AML-193 (cell line): ENCODE measurements at places on chromosomes 4 and X.

- DNase-seq = peak; percentile 41
Measured at GRCh38 chr4:139655116-139655515, 10.5 kb upstream of the MGST2 start.

- DNase-seq = no peak
Measured at GRCh38 chrX:16828124-16828908, 41.8 kb downstream of the RBBP7 start.

DNA sequence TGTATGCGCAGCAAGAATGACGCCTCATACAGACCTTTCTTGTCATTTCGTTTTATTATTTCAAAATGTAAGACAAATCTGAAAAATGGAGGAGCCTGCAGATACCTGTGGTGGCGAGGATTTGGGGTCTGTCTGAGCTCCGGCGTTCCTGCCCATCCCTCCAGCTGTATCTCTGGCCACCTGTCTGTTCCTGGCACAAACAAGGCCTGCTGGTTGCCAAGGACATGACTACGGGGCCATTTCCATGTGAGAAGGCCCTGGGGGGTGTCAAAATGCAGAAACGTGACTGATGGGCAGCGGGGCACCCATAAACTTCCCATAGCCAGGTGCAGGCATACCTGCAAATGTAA lies 591 bp upstream of the TSPAN7 start:
- no peak for DNase-seq

- peak; percentile 90 for DNase-seq
Measured at GRCh38 chr4:83074086-83074704, 39.2 kb downstream of the COPS4 start.

DNA sequence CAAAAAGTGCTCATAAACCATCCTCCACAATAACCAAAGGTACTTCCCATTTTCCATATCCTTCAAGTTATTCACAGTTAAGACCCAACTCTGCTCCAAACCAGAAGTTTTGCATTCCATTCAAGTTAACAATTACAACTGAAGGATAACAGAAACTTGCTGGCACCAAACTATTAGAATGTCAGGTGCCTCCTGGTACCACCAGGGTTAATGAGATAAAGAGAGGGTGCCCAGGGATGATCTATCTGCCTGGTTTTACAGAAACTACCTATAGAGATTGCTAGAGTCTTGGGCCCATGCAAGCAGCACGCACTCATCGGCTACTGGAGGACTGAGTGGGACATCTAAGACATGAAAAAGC lies 114.6 kb downstream of the RBM47 start:
- no peak for DNase-seq

GRCh38 chrX:141469469-141469868 lies 115.1 kb downstream of the SPANXA1 start:
- no peak for DNase-seq

- no peak for DNase-seq
Measured at GRCh38 chrX:45295259-45295986, 94.7 kb upstream of the DIPK2B start.

DNA sequence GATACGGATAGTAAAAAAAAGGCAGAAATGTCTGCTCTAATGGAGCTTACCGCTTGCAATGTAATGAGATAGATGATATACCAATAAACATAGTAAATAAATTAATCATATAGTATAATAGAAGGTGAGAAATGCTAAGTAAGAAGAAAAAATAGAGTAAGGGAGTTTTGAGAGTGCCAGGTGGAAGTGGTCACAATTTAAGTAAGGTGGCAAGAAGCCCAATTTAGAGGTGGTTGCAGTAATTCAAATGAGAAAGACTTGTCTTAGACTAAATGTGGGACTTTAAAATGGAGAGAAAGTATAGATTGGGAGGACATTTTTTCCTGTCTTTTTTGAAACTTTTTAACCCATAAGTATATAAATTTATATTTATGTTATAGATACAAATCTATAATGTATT lies 26.0 kb downstream of the TBC1D19 start:
- no peak for DNase-seq

- DNase-seq = no peak
Measured at GRCh38 chr4:69577245-69577644, 62.2 kb downstream of the UGT2A2 start.

DNA sequence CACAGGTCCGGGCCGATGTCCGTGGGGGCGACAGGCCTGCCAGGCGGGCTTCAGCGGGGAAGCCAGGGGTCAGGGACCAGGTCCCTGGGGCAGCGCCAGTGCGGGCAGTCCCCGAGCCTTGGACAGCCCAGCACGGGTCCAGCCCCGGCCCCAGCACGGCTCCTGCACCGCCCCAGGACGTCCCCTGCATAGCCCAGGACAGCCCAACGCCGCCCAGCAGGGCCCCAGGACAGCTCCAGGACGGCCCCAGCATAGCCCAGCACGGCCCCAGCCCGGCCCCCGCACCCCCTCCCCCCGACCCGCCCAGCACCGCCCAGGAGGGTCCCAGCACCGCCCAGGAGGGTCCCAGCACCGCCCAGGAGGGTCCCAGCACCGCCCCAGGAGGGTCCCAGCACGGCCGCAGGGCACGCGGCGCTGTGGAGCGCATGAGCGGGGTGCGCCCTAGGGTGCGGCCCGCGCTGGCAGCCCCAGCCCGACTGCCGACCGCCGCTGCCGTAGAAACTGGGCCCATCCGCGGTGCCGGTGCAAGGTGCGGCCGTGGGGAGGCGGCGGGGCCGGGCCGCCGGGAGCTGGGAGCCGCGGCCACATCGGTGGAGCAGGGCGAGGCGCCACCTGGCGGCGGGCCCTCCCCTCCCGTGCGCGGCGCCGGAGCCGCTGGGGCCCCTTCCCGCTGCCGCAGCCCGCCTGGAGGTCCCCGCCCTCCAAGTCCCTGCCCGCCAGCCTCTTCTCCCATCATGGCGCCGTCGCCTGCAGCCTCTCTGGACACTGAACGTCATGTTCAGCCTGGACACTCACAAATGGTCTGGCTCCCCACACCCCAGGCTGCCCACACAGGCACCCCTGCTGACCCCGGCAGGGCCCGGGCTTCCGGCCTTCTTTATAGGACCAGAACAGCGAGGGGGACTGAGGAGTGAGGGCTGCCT lies 106.8 kb upstream of the NKX1-1 start:
- no peak for DNase-seq

DNA sequence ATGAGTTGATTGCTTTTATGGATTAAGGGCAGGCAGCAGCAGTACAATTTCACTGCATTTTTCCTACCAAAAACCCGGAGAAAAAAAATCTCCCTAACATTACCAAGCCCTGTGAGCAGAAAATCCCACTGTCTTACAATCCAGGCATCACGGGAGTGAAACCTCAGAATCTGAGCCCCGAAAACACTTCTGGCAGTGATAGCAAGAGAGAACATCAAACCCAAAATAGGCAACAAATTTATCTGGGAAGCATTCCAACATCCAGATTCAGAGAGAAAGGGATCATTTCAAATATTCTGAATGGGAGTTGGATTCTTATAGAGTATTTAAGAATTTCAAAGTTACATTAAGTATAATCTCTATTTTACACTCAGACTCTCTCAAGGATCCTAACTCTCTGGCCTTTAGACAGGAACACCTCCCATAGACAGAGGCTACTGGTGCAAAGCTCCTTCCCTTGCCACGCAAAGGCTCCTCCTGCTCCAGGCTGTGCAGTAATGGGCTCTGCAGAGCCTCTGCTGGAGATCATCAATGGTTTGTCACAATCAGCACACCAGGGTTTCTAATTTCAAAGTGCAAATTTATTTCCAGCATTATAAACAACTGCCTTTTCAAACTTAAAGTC lies 256.9 kb downstream of the PARM1 start:
- DNase-seq = no peak

GRCh38 chr4:110087070-110087708 lies 111.2 kb downstream of the ELOVL6 start:
- no peak for DNase-seq

DNA sequence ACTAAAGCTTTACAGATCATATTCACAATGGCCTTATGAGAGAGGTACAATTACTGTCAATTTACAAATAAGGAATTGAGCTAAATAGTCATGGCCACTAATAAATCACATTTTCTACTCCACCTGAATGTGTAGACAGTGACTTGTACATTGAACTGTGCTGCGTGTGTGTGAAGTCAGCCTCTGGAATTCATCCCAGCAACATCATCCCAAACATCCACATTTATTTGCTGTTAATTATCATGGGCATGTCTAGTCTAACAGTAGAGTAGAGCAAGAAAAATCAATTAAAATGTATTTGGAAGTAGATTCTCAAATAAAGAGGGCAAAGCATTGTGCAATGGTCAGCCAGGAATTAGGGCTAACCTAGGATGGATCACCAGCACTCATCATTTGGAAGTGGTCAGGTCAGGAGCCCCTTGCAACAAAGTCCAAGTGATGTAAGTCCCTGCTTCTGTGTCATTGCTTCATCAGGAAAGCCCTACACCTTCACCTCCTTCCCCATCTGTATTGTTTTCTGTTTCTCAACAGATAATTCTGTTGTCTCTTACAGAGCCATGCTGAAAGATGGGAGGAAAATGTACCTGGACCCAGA lies 4.8 kb upstream of the PF4V1 start:
- DNase-seq = no peak

- DNase-seq = no peak
Measured at GRCh38 chr4:109022961-109023360, 260.1 kb upstream of the ETNPPL start.

GRCh38 chr4:140993370-140993769 lies 139.9 kb downstream of the RNF150 start:
- no peak for DNase-seq

GRCh38 chrX:100315566-100315965 lies 94.5 kb downstream of the PCDH19 start:
- DNase-seq = no peak

GRCh38 chr4:150425161-150425560 lies 156.8 kb upstream of the MAB21L2 start:
- DNase-seq = no peak

- DNase-seq = no peak
Measured at GRCh38 chr4:43855283-43855682, 593.3 kb downstream of the KCTD8 start.

- DNase-seq = no peak
Measured at GRCh38 chrX:109660435-109661143, 35.6 kb upstream of the KCNE5 start.

GRCh38 chr4:23881052-23881501 lies 8.8 kb downstream of the PPARGC1A start:
- no peak for DNase-seq

GRCh38 chrX:17375637-17376430 lies 834 bp downstream of the NHS start:
- no peak for DNase-seq

DNA sequence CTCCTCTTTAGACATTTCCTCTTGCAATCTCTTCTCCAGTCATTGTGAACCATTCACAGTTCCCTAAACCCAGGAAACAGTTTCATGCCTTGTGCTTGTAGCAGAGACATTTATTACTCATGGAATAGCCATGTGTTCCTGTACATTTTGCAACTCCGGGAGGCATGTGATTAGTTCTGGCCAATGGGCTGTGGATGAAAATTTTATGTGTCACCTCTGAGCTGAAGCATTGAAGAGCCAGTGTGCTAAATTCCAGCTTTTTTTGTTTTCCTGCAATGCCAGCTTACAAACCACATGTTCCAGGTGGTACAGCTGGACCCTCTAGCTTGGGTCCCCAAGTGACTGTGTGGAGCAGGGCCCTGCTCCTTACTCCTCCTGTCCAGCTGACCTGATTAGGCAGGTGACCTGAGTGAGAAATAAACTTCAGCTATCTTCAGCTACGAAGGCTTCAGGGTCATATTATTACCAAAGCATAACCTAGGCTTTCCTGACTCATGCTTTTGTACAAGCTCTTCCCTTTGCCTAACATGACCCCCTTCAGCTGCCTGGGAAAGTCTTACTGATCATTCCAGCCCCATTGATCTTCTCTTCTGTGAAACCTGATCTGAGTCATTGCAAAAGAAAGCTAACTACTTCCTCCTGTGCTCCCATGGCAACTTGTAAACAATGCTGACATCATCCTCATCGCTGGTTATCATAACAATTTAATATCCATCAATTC lies 200.4 kb downstream of the PTTG2 start:
- DNase-seq = peak; percentile 66

- no peak for DNase-seq
Measured at GRCh38 chr4:3338976-3339531, 46.2 kb downstream of the RGS12 start.

- DNase-seq = no peak
Measured at GRCh38 chr4:76951672-76952010, 2.1 kb downstream of the SEPTIN11 start.

- no peak for DNase-seq
Measured at GRCh38 chr4:106240699-106241098, 75.3 kb downstream of the TBCK start.

GRCh38 chr4:55853484-55854046 lies at the start of gene EXOC1:
Gene EXOC1 (plus strand): TSS chr4:55853648. CDS start chr4:55858324, 4,676 bp downstream.
- peak; percentile 88 for DNase-seq

- DNase-seq = no peak
Measured at GRCh38 chr4:118948545-118949144, 60.0 kb downstream of the SYNPO2 start.

DNA sequence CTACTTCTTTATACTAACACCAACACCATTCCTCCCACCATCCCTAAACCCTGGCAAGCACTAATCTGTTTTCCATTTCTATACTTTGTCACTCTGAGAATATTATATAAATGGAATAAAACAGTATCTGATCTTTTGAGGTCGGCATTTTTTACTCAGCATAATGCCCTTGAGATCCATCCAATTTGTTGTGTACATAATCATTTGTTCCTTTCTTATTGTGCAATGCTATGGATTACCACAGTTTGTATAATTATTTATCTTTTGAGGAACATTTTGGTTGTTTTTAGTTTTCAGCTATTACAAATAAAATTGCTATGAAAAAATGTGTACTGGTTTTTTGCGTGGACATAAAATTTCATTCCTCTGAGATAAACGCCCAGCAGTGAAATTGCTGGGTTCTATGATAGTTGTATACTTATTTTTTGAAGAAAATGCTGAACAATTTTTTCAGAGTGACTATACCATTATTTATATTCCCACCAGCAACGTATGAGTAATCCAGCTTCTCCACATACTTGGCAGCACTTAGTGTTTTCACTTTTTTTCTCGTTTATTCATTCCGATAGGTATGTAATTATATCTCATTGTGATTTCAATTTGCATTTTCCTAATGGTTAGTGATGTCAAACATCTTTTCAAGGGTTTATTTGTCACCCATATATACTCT lies 154.3 kb upstream of the DCAF8L1 start:
- no peak for DNase-seq

DNA sequence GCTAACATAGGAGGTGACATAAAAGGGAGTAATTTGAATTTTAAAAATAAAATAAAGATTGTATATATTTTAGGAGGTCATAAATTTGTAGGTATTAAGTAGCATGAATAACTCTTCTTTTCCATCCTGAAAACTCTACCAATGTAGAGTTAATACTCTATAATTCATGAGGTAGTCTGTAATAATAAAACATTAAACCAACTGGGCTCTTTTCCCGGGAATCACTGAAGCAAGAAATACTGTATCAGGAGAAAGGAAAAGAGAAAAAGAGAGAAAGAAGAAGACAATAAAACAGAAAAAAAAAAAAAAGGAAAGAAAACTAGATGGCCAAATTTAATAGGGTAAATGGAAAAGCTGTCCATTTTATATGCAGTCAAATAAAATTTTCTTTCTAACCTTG lies 984.4 kb downstream of the CCSER1 start:
- DNase-seq = no peak

GRCh38 chr4:34644579-34645115 lies 1599.7 kb downstream of the ARAP2 start:
- DNase-seq = no peak

- no peak for DNase-seq
Measured at GRCh38 chr4:113433536-113434246, 327.8 kb downstream of the CAMK2D start.
